ENCODE measurements at places on chromosomes 1 and 21.

- no peak for DNase-seq
These were observed 17.5 kb downstream of the PFKL start for GRCh38 chr21:44317241-44317782.

DNA sequence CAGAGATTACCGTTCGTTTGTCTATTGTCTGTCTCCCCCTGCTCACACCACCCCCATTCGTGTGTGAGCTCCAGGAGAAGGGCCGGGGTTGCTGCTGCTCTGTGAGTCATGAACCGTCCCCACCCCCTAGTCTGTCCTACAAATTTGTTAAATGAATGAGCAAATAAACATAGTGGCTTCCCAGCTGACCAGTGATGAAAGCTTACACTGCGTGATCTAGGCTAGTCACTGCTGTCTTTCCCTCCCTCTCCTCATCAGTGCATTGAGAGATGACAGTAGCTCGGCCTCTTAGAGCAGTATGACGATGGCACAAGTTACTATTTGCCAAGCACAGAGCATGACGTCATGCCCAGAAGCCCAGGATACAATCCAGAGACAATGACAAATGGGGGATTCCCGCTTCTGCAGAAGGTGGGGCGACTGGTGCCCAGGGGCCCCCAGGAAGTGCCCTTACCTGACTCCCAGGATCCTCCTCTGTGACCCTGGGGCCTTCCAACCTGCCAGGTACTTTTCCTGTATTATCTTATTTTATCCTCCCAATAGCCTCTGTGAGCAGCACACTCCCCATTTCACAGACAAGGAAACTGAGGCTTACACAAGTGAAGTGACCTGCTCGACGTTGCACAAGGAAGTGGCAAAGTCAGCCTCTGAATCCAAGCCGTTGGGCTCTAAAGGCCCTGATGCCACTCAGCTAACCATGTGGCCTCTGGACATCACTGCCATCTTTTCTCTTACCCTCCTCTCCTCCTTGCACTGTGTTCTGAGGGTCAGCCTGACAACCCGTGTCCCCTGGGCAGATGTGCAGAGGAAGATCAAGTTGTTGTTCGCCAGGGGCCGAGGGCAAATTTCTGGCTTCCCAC is 8.6 kb upstream of the EPHA2 start:
- peak; percentile 67 for DNase-seq

GRCh38 chr1:240093120-240093961 is 1.7 kb downstream of the FMN2 start:
- no peak for DNase-seq

DNA sequence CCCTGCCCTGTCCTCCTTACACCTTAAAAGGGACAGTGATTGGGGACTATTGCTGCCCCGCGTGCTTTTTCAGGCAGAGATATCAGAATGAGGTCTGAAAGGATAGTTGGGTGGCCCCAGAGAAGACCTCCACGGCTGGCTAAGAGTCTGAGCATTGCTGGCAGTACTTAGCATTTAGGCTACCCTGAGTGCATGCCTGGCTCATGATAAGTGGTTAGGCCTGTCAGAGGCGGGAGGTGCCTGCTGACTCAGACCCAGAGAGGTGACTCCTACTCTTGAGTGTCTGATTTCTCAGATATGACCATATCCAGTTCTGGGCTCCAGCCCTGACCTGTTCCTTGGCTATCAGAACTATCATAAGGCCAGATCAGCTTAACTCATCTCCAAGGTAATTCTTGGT is 213.7 kb downstream of the PBX1 start:
- DNase-seq: no peak

DNA sequence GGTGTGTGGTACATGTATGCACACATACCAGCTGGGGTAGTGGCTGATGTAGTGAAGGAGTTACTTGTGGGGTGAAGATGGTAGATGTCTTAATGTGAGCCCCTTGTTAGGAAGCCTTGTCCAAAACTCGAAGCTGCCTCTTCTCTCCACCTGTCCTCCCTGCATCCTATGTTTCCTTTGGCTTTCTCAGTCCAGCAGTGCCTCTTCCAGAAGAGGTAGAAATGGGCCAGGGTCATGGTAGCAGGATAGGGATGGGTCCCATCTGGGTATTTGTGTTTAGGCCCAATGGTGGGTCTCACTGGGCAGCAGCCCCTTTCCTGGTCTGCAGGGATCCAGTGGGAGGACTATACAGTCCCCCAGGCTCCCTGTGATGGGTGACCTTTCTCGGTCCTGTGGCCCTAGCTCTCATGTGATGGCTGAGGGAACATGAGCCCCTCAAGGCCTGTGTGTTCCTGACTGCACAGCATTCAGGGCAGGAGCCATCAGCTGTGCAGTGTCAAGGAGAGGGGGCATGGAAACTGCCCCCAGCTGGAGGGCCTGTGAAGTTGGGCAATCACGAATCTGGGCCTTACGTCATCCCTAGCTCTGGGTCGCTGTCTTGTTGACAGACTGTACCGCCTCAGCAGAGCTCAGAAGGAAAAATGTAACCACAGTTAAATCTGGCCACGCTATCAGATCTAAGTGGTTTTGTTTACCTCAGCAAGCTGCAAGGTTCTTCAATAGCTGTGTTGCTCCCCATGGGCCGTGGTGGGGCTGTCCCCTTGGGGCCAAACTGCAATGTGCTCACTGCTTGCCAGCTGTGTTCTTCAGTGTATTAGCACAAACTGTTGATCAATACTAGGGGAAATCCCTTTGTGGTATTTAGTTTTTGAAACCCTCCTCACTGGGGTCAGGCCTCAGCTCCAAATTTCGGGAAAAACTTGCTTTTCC is 82.7 kb downstream of the NOS1AP start:
- no peak for DNase-seq

GRCh38 chr1:234570329-234571120 is 39.5 kb downstream of the IRF2BP2 start:
- DNase-seq: no peak

- DNase-seq: no peak
These were observed 134.6 kb upstream of the LRRC7 start for GRCh38 chr1:69433073-69433472.

Measured in NCI-H526 (cell line).